Astrocyte (in vitro differentiated cells and primary cell): ENCODE measurements at places on chromosomes 11 and 22. TPM values are rescaled to one million over a fixed set of nuclear protein-coding genes. Genes with fewer than 3 reads are reported as not detected.

Gene SLC22A8
- total RNA-seq, result not detected in 2 replicates

DNA sequence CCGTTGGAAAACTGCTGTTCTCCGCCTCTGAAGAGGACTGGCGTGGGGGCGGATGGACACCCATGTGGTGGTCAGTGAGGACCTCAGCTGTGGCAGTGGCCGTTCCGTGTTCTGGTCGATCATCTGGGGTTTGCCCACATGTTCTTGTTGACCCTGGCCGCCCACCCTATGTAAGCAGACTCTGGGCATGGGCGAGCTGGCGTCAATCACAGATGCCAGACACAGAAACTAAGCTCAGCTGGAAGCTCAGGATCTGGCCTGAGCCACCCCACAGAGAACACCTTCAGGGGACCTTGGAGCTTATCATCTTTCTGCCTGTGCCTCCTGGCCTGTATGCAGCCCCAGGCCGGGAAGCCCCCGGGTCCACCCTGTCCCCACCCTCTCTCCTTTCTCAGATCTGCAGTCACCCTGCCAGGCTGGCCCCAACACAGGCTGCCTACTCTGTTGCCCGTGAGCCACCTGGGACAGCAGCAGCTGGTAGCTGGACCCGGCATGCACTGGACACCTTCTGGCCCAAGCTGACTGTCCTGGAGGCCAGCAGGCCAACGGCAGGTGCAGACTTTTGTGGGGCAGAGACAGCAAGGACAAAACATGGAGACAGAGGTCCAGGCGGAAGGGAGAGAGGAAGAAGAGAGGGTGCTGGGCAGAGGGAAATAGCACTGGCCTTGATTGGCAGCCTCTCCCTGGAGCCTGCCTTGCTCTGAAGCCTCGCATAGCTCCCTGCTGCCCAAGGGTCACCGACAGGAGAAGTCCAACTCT lies 91.5 kb downstream of the PHF21B start:
- no peak for DNase-seq

GRCh38 chr22:38081941-38082828 lies 1.8 kb downstream of the SLC16A8 start:
- no peak for DNase-seq

DNA sequence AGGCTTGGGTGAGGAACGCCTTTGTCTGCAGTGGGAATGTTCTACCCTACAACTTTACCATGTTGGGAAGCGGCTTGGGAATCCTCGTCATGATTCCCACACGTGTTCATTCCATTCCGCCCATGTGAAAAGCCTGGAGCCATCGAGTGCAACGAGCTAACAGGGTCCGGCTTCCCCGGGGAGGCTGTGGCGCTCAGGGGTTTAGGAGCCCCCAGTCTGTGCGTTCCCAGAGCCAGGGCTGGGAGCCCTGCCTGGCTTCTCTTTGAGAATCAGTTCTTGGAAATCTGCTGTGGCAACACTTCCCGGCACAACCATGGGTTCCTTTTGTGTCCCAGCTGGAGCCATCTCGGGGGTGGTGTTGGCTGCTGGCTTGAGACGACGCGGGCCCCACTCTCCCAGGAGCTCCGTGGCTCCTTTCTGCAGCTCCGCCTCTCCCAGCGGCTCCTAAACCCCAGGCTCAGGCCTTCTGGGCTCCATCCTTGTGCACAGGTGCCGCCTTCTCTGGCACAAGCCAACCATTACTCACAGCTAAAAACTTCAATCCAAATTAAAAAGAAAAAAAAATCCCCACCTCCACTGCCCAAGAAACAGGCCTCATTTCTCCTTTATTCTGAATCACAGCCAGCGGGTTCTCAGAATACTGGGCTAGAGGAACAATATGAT lies 18.7 kb upstream of the PPFIA1 start:
- peak; percentile 69 for DNase-seq

Gene CATSPERZ
- not detected in 2 replicates for total RNA-seq

DNA sequence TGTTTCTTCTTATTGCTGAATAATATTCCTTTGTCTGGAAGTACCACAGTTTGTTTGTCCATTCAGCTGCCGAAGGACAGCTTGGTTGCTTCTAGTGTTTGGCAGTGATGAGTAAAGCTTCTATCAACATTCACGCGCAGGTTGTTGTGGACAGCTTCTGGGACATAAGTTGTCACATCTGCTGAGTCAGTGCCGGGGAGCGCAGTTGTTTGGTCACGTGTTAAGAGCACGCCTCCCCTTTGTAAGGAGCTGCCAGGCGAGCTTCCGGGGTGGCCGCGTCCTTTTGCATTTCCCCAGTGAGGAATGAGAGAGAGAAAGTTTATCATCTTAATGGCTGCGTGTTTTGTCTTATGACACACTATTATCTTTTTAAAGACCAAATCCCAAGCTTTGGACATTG lies 30.3 kb downstream of the SAMM50 start:
- no peak for DNase-seq

DNA sequence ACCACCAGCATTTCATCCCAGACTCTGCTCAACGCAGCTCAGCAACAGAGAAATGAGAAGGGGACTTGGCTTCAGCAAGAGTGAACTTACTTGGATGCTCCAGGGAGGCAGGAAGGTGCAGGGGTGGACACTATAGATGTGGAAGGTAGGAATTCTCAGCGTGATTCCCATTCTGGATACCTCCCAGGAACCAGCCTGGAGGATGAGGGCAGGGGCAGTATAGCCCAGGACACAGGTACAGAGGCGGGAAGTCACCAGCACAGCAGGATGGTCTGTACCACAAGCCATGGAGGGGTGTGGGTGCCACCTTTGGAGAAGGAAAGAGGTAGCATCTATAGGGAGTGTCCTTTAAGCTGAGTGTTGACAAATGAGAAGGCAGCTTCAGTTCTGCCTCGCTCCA lies 1275.2 kb downstream of the TBC1D22A start:
- no peak for DNase-seq

DNA sequence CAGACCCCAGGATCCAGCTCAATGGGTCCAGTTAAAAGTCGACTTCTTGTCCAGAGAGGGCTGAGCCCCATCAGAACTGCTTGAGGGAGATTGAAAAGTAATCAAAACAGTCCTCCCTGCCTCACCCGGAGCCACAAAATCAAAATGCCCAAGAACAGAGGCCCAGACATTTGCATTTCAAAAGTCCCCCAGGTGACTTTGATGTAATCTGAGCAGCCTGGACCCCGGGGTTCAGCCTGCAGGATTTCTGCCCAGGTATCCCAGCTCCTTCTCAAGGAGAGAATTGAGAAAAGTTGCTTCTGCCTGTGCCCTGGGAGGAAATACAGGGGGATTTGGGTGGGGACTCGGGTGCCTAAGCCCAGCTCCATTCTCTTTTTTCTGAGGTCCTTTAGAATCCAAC lies 1385.0 kb downstream of the TBC1D22A start:
- DNase-seq, result no peak

DNA sequence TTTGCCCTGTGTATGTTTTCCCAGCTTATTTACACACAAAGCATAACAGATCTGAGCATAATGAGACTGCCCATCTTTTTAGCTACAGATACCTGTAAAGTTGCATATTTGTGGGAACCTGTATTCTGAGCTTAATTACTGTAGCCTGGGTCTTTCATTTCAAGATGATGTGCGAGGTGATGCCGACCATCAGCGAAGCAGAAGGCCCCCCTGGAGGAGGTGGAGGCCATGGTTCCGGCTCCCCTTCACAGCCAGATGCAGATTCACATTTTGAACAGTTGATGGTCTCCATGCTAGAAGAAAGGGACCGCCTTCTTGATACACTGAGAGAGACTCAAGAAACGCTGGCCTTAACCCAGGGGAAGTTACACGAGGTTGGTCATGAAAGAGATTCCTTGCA lies 1.5 kb downstream of the PPFIA1 start:
- no peak for DNase-seq

DNA sequence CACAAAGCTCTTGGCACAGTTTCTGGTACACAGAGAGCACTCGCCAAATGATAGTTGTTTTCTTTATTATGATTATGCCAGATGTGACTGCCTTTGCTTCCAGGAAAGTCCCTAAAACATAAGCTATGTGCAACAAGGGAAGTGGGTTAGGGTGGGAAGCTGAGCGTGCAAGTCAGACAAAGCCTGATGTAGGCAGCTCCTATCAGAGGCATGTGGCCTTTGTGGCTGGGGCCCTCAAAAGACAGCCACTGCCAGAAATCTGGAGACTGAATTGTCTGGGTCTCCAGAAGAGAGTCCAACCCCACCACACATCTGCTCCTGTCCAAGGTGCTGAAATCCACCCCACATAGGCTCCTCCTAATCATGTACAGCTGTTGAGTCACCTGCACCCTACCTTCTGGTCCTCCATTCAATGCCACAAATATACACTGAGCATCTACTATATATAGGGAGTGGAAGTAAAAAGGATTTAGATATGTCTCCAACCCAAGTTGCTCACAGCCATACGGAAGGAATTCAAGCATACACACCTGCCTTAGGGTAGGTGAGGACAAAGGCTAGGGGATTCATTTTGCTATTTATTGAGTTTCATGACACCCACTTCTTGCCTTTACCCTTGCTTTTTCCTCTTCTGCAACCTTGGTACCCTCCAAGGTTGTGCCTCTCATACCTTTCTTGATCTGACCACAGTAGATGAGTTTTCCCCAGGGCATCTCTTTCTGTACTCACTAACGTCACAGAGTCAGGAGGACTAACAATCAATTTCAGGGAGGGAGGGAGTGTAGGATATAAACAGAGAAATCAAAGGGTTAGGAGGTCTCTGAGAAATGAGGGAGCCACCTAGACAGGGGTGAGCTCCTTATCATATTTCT lies 12.4 kb downstream of the SEC14L3 start:
- no peak for DNase-seq

Gene RAG2
- total RNA-seq, result not detected in 2 replicates

Gene OR8D1
- not detected in 2 replicates for total RNA-seq

DNA sequence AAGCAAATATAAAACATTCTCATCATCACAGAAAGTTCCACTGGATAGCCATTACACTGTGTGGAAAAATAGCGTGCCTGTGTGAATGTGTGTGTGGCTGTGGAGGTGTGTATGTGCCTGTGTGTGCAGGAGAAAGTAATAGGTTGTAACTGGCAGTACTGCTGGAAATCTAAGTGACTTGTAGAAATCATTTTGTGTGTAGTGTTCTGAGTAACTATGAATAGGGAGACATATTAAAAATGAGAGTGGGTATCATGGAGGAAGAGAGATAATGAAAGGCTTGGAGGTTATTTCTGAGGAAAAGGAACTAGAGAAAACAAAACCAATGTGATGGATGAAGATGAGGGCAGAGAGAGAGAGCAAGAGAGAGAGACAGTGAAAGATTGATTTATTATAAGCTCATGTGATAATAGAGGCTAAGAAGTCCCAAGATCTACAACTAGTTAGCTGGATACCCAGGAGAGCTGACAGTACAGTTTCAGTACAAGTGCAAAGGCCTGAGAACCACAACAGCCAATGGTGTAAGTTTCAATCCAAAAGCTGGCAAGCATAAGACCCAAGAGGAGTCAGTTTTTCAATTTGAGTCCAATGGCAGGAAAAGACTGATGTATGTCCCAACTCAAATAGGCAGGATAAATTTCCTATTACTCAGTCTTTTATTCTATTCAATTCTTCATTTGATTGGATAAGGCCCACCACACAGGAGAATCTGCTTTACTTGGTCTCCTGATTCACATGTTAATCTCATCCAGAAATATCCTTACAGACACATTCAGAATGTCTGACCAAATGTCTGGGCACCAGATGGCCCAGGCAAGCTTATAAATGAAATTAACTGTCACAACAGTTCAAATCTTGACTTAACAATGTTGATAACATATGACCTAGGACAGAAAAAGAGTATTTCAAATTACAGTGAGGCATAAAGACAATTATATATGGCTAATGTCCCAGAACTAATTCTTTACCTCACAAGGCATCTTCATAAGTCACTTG lies 14.9 kb downstream of the KBTBD3 start:
- DNase-seq, result no peak

DNA sequence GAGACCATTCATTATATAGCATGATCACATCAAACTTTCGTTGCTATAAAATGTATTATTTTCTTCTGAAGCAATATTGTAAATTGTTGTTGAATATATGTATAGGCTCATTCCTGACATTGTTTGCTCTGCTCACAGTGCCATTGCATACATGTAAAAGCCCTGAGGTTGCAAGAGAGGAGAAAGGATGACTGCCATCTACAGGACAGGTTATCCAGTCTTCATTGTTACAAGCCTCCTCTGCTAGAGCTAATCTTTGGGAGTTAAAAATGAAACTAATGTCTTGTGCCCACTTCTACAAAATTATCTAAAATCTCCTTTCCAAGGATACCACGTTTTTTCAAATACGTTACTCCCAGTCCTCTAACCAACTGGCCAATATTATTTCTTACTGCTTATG lies 16.4 kb upstream of the OR5AL1 start:
- DNase-seq, result no peak

DNA sequence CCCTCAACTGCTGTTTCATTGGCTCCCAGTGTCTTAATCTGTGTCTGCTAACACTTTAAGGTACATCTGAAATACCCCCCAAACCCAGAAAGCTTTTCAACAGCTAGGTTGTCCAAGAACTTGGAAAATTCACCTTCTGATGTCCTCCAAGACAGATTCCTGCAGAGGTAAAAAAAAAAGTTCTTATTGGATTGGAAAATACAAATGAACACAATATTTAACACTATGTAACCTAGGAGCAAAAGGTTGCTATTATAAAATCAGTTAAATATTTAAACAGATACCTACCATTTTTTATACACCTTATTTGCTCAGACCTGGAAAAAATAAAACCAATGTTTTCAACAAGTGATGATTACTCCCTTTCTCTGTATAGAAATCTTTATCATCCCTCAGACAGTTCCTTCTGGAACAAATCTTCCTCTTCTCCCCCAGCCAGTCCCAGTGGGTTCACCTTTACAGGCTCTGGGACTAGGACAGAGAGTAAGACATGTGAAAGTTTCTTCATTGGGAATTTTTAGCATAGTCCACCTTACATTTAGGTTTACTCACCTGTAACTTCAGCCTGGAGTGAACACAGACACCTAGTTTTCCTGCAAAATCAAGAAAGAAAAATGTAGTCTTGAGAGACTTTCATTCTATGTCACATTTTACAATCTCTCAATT lies 13.3 kb upstream of the WDR74 start:
- DNase-seq, result no peak

- DNase-seq, result peak; percentile 62
These were observed 58.9 kb downstream of the FBXO7 start for GRCh38 chr22:32533265-32534111.

DNA sequence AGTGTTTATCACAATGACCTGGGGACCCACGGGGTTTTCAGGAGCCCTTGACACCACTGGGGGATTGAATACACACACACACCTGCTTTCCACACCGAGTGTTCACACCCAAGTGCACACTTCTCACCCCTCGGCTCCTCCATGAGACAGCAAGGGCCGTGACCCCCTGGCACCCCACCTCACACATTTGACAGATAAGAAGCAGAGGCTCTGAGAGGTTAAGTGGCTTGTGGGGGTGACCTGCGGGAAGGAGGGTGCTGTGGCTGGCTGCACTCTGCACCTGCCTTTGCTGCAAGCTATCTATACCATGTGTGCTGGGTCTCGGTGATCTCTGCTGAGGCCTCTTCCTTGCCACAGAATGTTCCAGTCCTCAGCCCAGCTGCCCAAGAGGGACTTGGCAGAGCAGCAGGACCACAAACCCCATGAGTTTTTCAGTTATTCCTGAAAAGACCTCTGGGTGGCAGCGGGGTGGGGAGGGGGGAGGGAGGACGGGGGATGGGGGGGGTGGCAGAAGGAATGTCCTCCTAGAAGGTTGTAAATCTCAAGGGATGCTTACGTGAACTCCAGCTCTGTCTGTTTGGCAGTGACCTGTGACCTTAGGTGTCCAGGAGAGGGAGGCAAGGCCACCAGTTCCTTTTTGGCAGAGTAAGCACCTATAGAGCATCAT lies 47.9 kb upstream of the RFPL3 start:
- no peak for DNase-seq

Gene RBM14
- 47.6 and 59.7 TPM in 2 replicates for total RNA-seq
